ENCODE measurements at places on chromosomes 16 and 17.

GRCh38 chr17:7884581-7885366 is 3.8 kb upstream of the CHD3 start:
- no peak for DNase-seq

DNA sequence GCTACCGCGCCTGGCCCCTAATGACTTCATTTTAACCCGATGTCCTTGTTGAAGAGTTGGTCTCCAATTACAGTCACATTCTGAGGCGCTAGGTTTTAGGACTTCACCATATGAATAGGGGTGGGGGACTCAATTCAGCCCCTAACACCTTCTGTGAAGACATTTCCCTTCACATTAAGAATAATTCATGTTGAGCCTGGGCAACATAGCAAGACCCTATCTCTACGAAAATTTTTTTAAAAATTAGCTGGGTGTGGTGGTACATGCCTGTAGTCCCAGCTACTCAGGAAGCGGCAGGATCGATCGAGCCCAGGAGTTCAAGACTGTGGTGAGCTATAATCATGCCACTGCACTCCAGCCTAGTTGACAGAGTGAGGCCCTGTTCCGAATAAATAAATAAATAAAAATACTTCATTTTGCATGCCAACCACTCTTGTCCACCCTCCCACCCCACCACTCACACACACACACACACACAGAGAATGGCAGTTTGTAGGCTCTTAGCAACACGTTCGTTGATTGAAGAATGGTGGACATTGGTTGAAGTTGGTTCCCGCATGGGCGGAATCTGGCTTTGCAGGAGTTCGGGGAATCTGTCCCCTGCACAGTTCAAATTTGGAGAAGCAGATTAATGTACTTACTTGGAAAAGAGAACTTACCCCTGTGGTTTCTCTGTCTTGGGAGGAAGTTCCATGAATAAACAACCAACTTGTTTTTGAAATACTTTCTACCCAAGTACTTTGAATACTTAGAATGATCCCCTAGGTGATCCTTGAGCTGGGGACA is 27.8 kb upstream of the TVP23A start:
- DNase-seq = no peak

GRCh38 chr16:83501481-83501880 is 306.3 kb upstream of the HSBP1 start:
- no peak for DNase-seq

GRCh38 chr17:75241996-75242460 is 19.4 kb downstream of the GGA3 start:
- no peak for DNase-seq
